ENCODE measurements at places on chromosomes 13 and 19.

DNA sequence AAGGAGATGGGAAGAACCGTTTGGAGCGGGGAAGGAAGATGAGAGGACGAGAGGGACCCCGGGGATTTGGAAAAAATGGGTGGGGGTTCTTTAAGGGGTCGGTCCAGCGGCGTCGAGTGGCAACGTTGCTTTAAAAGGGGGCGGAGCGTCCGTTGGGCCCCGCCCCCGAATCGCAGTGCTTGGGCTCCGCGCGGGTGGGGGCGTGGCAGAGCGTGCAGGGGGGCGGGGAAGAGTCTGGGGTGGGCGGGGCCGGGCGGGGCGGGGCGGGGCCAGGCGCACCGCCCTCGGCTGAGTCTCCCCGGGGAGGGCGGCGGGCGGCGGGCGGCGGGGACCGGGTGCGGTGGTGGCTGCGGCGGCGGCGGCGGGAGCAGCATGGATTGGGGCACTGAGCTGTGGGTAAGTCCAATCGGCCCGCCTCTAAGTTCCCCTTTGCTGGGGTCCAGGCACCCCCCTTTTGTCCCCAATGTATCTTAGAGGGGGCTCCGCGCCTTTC lies at the start of gene TRIP10:
TSS of gene TRIP10 (plus strand) at position 291 of the 493 bp plus-strand sequence. CDS start at position 373, 82 bp downstream.
- DNase-seq: peak; percentile 69

GRCh38 chr19:10612499-10613119 lies 12.7 kb upstream of the SLC44A2 start:
- DNase-seq: no peak

- no peak for DNase-seq
Observed at GRCh38 chr19:57248646-57249045, 8.2 kb downstream of the ZNF805 start.

DNA sequence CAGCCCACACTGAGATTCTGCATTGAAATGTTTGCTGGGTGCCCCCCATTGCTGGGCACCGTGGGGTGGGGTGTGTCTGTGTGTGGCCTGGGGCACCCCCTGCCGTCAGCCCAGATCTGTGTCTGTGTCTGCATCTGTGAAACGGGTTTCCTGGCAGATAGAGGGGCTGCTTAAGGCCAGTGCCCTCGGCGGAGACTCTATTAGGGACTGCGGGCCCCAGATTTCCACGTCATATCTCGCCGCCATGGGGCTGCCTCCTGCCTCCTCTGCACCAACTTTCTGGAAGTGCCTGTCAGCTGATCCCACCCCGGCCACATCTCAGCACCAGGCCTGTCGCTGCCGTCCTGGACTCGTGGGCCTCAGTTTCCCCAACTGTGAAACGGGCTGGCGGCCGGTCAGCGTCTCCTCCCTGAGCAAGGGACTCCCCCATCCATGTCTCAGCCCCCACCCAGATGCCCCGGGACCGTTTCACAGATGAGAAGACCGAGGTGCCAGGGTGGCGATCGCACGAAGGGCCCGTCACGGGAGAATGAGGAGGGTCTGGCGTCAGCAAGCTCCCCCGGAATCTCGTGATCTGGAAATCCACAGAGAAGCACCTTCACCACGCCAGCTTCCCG lies 21.4 kb downstream of the ARID3A start:
- DNase-seq: no peak

- no peak for DNase-seq
Observed at GRCh38 chr19:45922281-45922680, 7.7 kb upstream of the NANOS2 start.

DNA sequence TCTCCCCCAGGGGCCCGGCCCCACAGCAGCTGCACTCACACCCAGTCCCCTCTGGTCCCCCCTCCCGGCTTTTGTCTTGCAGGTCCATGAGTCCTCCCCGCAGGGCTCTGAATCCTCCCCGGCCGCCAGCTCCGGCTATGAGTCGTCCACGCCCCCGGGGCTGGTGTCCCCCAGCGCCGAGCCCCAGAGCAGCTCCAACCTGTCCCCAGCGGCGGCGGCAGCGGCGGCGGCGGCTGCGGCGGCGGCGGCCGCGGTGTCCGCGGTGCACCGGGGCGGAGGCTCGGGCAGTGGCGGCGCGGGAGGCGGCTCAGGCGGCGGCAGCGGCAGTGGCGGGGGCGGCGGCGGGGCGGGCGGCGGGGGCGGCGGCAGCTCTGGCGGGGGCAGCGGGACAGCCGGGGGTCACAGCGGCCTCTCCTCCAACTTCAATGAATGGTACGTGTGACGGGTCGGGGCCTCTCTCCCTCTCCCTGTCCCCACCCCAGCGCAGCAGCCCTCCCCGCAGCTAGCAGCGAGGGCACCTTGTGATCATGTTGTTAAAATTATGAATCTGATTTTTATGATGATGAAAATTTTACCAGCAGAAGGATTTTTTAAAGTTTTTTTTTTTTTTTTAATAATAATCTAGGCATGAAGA lies 3.8 kb downstream of the ZIC2 start:
- no peak for DNase-seq

DNA sequence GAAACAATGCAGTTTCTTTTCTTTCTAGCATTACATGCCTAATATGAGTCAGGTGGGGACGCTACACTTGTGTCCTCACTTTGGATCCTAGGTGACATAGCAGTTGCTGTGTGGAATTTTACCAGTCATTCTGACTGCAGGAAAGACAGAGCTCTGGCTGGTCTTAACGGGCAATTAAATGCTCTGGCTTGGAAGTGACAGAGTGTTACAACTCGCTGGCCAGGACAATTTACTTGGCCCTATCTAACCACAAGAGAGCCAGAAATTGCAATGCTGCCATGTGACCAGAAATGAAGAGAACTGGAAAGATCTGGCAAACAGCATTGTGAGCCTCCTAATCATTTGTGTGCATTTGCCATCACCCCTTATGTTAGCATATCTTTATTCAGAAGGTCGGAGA lies 351.1 kb downstream of the DCT start:
- DNase-seq: no peak

- DNase-seq: no peak
Observed at GRCh38 chr13:78420814-78421213, 182.5 kb downstream of the POU4F1 start.

- DNase-seq: no peak
Observed at GRCh38 chr19:42228641-42229040, 8.5 kb downstream of the ZNF526 start.

- DNase-seq: no peak
Observed at GRCh38 chr19:54616821-54617560, 13.3 kb upstream of the LILRB1 start.

- peak; percentile 77 for DNase-seq
Observed at GRCh38 chr19:18388100-18388959, 2.4 kb downstream of the GDF15 start.

DNA sequence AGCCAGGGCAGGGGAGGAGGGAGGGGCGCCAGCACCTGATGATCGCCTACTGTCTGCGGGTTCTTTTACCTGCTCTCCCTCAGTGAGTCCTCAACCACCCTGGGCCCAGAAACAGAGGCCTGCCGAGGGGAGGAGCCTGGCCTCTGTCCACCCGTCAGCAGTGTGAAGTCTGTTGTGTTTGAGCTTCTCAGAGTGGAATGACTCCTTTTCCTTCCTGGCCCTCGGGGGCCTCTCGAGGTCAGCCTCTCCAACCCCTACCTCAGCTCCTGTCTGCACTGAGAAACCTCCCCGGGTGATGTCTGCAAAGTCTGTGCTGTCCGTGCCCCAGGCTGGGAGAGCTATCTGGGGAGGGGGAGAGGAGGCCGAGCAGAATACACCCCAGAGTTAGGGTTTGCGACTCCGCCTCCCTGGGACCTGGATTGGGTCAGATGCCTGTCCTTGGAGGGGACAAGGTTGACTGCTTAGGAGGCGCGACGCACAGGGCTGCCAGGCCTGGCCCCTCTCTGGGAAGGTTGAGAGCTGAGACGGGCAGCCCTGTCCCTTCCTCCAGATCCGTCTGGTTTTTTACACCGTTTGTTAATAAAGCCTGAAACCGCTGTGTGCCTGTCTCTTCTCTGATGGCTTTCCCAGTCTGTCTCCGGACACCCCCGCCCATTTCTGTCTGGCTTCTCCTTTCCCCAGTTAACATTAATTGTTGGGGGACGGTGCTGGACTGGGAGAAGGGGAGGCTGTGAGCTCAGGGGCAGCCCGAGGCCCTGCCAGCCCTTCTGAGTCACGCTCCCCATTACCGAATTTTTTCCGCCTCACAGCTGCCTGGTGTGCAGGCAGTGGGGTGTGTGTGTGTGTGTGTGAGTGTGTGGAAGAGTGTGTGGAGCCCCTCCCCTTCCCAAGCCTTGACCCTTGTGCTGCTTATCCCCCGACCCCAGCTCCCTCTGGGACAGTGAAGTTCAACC lies 989 bp upstream of the SSC5D start:
- no peak for DNase-seq

GRCh38 chr19:12745166-12745897 lies 6.3 kb upstream of the BEST2 start:
- no peak for DNase-seq

- no peak for DNase-seq
Observed at GRCh38 chr19:14476673-14477401, 1.7 kb upstream of the PTGER1 start.

Data from stimulated activated CD8-positive, alpha-beta memory T cell treated with anti-CD3 and anti-CD28 coated beads, Interleukin-7, amount 100 ng/mL, for 48 hours (primary cell).